Mesendoderm (in vitro differentiated cells): ENCODE measurements at places on chromosomes 13 and 19.

DNA sequence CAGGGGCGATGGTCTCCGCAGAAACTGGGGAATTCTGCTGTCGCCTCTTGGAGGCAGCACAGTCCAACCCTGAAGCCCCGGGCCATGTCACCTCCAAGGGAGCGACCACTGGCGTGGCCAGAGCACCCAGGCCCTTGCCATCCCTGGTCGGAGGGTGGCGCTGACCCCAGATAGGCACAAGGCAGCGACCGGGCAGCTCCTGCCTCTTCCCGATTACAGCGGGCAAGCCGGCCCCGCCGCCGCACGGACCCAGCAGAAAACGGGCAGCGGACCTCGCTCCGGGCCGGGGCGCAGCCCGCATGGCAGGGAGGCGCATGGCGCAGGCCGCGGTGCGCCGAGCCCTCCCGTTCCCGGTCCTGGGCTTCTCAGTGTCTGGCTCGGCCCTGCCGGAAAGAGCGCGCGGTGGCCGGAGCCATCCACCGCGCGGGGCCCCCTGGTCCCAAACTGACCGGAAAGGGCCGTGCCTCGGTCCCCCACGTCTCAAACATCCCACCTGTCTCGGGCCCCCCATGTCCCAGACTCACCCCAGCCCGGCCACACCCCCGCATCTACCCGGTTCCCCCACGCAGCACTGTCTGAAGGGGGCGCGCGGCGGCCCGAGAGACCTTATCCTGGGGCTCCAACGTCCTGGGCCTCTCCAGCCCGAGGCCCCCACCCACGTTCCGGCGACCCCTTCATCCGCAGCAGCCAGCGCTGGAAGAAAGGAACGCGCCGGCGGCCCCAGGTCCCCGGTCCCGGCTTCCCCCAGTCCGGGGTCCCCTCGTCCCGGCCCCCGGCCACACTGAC is 727 bp downstream of the CERS1 start:
- DNase-seq = peak; percentile 81

DNA sequence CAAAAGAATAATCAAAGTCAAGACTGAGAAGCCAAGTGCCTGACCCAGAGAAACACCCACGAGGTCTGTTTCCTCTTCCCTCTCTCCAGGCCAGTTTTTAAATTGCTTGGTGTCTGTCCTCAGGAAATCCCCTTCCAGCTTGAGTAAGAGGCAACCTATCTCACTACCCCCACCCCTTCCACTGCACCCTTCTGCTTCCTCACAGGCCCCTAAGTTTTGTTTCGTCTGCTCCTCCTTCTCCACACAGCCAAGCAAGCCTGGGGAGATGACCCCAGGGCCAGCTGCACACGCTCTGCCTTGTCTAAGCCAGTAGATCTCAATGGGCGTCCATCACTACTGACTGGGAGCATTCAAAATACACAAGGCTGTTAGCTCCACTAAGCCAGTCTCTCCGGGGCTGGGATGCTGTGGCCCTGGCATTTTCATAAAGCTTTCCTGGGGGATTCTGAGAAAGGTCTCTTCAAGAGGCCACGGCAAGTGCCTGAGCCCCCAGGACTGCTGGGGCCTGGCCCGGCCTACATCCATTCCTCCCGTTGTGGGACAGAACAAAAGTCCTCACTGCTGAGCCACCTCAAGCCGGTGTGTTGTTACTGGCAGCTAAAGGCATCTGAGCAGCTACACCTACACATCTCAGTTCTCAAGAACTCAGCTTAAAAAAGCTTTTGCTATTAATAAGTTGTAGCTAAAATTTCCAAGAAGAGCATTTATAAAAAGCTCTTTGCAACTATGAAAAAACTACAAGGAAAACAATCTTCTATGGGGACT is 14.9 kb upstream of the IL4I1 start:
- DNase-seq = no peak

DNA sequence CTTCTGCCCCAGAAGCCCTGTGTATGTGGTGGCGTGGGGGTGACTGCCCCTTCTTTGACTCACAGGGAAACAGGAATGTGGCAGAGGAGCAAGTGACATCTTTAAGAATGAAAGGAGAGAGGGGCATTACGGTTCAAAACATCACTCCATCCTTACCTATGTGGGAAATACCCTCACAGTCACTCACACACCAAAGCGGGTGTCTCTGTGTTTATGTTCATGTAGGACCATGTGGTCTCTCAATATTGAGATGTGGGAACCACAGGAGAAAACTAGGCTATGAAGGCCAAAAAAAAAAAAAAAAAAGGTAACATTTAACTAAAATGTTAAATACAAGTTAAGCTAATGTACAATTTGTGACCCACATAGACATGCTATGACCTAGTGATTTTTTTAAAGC is 153.6 kb upstream of the GPR12 start:
- no peak for DNase-seq

- peak; percentile 25 for DNase-seq
Measured at GRCh38 chr13:31485651-31486051, 253.7 kb upstream of the RXFP2 start.
